Placental pericyte (primary cell): ENCODE measurements at places on chromosomes 13 and 19. TPM values are rescaled to one million over a fixed set of nuclear protein-coding genes. Genes with fewer than 3 reads are reported as not detected.

Gene SERTM1
- total RNA-seq, result not detected in 2 replicates

Gene MBD3L4
- not detected in 2 replicates for total RNA-seq

Gene RSPH6A
- 0.22 and 0.43 TPM in 2 replicates for total RNA-seq

Gene ZNF563
- total RNA-seq, result 0.22 and 0.43 TPM in 2 replicates

Gene KIR3DL2
- not detected in 2 replicates for total RNA-seq

Gene S1PR5
- 2.0 and 10.5 TPM in 2 replicates for total RNA-seq

Gene CGB2
- total RNA-seq, result not detected in 2 replicates

Gene UBXN6
- 97.2 and 170 TPM in 2 replicates for total RNA-seq

Gene ZNF555
- 5.7 and 10.3 TPM in 2 replicates for total RNA-seq

Gene TJP3
- not detected in 2 replicates for total RNA-seq

Gene BCL3
- 15.3 TPM in 2 replicates for total RNA-seq

Gene CD79A
- 0.22 TPM in 1 of 2 replicates, not detected in the other for total RNA-seq

Gene LGI4
- not detected in 2 replicates for total RNA-seq

Gene CAPN12
- total RNA-seq, result 0.22 TPM in 1 of 2 replicates, not detected in the other

Gene C13orf42
- total RNA-seq, result not detected in 2 replicates

Gene SLC8A2
- total RNA-seq, result not detected in 2 replicates

Gene MYO1F
- 0.66 and 0.86 TPM in 2 replicates for total RNA-seq

Gene ADPRHL1
- 3.3 and 9.2 TPM in 2 replicates for total RNA-seq

Gene TYK2
- total RNA-seq, result 56.2 and 108 TPM in 2 replicates

Gene PGLYRP2
- not detected in 2 replicates for total RNA-seq

Gene FUT1
- total RNA-seq, result under 0.01 TPM in 2 replicates

Gene CD320
- total RNA-seq, result 25.8 and 50.6 TPM in 2 replicates

Gene TMIGD2
- not detected in 2 replicates for total RNA-seq

Gene PRR19
- 0.22 and 0.86 TPM in 2 replicates for total RNA-seq

Gene EFNA2
- not detected in 2 replicates for total RNA-seq

Gene EBPL
- 30.5 and 37.0 TPM in 2 replicates for total RNA-seq

Gene APOC4
- total RNA-seq, result not detected in 2 replicates

Gene SIGLEC5
- total RNA-seq, result not detected in 2 replicates

Gene BBC3
- total RNA-seq, result 14.0 and 24.3 TPM in 2 replicates

Gene KCNN4
- total RNA-seq, result 1.9 TPM in 1 of 2 replicates, not detected in the other

Gene SLC1A6
- total RNA-seq, result not detected in 2 replicates

Gene IL17D
- total RNA-seq, result 0.43 and 0.66 TPM in 2 replicates

Gene ZNF90
- total RNA-seq, result 0.88 and 1.4 TPM in 2 replicates

Gene IGFL1
- total RNA-seq, result not detected in 2 replicates

Gene PEG3
- total RNA-seq, result 0.14 and 0.44 TPM in 2 replicates

Gene CD33
- not detected in 2 replicates for total RNA-seq

Gene PRRG2
- total RNA-seq, result 0.14 and 0.22 TPM in 2 replicates

Gene ZNF665
- total RNA-seq, result 2.6 and 3.1 TPM in 2 replicates

Gene GAS6
- total RNA-seq, result 184 and 227 TPM in 2 replicates

Gene HSD17B14
- 2.3 and 27.8 TPM in 2 replicates for total RNA-seq

Gene TRPM4
- total RNA-seq, result 8.8 and 15.9 TPM in 2 replicates

Gene ERICH6B
- total RNA-seq, result not detected in 2 replicates

Gene C19orf18
- total RNA-seq, result 0.14 and 0.44 TPM in 2 replicates

Gene RCBTB1
- 19.7 and 22.8 TPM in 2 replicates for total RNA-seq

Gene CYP4F11
- not detected in 2 replicates for total RNA-seq

Gene CLC
- not detected in 2 replicates for total RNA-seq

Gene USE1
- 15.2 and 52.7 TPM in 2 replicates for total RNA-seq

Gene ZNF708
- total RNA-seq, result 3.3 and 4.0 TPM in 2 replicates

Gene CYP2A6
- total RNA-seq, result not detected in 2 replicates

Gene LRFN3
- total RNA-seq, result 5.3 and 7.2 TPM in 2 replicates
